COR-L47 (cell line): ENCODE measurements at places on chromosomes 16 and 17.

GRCh38 chr17:62094175-62094574 lies 29.1 kb upstream of the MED13 start:
- no peak for DNase-seq

GRCh38 chr16:10765772-10766171 lies 22.1 kb downstream of the NUBP1 start:
- DNase-seq = no peak

GRCh38 chr17:50883850-50884438 lies 17.8 kb upstream of the TOB1 start:
- DNase-seq = no peak

GRCh38 chr17:4509923-4510617 lies 11.4 kb downstream of the SPNS2 start:
- DNase-seq = no peak

DNA sequence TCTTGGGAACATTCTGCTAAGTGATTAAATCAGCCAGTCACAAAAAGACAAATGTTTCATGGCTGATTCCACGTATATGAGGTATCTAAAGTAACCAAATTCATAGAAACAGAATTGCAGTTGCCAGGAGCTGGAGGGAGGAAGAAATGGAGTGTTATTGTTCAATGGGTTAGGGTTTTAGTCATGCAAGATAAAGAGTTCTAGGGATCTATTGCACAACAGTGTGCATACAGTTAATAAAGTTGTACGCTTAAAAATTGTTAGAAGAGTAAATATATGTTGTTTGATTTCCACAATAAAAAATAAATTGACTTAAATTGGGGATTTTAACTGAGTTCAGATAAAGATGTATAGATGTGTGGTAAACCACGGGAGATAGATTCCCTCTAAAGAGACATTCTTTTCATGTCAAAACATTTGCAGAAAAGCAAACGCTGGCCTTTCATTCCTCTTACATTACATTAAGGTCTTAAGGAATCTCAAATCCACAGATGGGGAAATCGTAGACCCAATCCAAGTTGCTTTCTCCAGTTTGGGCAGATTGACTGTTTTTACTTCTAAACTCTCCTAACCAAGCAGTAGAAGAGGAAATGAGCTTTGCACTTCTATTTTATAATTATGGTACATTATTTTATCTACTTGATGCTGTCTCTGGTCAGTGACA lies 4.6 kb downstream of the PRDM7 start:
- no peak for DNase-seq

DNA sequence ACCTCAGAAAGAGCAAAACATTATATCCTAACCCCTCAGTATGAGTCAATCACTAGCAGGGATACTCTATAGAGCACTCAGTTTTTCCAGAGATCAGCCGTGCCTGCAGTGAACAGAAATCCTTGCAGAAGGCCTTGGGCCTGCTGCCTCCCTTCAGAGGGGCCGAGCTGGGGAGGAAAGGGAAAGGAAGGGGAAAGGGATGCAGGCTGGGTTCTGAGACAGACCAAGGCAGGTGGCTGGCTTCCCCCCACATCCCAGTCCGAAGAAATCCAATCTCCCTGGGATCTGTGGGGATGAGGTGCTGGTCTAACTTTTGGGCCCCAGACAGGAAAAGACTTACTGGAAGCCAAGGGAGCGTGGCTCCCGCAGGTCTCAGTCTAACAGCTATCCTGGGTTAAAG lies 25.3 kb downstream of the SRL start:
- no peak for DNase-seq

- no peak for DNase-seq
Observed at GRCh38 chr16:27973678-27974077, 89.8 kb downstream of the GSG1L start.

GRCh38 chr17:19005137-19005773 lies 691 bp upstream of the FAM83G start:
- no peak for DNase-seq

- DNase-seq = no peak
Observed at GRCh38 chr17:80236911-80237310, 16.7 kb downstream of the SLC26A11 start.

GRCh38 chr17:41763327-41763726 lies 23.2 kb downstream of the JUP start:
- DNase-seq = no peak

DNA sequence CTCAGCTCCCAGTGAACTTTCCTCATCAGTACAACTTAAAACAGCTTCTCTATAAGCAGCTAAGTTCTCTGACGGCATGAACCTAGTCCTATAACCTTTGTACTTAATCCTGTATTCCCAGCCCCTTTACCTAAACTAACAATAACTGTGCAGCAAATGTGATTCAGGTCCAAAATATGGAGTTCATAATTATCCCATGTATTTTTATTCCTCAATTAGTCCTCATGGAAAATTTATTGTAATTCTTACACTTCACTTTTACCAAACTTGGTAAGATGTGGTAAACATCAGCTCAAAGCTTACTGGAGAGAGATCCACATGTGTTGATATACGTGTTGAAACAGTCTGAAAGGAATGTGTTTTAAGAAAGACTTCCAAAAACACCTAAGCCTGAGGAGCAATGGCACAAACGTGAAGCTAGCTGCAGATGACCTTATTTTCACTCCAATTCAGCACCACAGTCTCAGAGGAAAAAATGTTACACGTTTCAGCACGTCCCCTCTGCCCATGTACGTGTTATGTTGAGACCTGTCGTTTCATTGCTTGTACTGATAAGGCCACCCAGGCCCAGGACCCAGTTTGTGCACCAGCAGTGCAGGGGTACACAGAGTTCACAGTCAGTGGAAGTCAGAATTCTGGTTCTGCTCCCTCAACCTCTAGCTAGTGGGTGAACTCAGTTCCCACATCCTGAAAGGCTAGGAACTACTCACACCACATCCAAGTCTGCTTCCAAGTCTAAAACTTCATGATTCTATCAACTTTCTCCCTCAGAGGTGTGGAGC lies 7.1 kb downstream of the USP31 start:
- DNase-seq = no peak

GRCh38 chr17:32141679-32142037 lies 644 bp upstream of the RHOT1 start:
- no peak for DNase-seq

GRCh38 chr17:35094902-35095301 lies 24.8 kb downstream of the RAD51D start:
- no peak for DNase-seq

DNA sequence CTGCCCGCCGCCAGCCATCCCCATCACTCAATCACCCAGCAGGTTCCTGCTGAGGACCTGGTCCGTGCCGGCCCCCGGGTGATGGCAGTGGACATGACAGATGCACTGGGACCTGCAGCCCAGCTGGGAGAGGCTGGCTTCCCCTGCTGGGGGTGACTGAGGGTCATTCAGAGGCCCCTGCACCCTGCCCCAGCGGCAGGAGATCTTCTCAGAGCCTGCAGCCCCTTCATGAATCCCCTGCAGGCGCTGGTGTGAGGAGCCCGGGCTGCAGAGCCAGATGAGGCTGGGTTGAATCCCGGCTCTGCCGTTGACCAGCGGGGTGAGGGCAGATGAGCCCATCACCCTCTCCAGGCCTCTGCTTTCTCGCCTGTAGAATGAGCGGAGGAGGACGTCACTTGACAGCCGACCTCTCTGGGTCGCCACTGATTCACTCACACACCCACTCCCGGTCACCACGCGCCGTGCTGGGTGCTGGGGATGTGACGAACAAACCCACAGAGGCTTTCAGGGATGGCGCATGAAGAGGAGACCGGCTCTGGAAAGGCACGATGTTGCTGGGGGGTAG lies 95.2 kb upstream of the CIBAR2 start:
- no peak for DNase-seq

DNA sequence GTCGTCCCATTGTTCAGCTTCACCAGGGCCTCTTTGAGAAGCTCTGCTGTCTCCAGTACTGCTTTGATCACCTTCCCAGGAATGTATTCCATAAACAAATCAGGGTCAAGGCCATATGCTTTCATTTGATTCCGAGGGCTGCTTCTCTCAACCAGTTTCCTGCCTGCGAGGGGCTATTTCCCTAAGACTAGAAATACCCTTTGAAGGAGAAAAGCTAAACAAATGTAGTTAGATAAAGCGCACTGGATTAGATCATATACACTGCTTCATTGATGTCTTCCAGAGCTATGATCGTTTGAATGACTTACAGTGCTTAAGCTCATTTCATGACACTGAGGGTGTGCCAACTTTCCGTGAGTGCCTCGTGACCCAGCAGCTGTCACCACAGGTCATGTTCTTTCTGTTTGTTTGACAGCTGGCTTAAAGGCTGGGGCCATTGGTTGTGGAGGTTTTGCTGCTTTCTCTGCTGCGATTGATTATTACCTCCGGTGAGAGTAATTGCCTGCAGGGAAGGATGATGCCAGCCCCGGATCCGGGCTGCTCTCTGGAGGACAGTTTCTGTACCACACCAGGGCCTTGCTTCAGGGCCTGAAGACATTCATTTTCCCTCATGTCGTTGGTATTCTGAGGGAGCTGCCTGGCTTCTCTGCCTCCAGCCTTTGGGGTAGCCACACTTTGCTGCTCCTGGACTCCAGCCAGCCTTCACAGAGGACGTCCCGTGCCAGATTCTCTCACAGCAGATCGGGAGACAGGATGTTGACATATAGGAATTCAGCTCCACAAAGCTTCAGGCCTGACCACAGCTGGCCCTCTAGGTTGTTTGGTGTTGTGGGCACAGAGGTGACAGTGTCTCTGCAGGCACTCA lies 3.9 kb downstream of the TIMM22 start:
- no peak for DNase-seq

- DNase-seq = no peak
Observed at GRCh38 chr16:324451-325334, 27.8 kb downstream of the AXIN1 start.

DNA sequence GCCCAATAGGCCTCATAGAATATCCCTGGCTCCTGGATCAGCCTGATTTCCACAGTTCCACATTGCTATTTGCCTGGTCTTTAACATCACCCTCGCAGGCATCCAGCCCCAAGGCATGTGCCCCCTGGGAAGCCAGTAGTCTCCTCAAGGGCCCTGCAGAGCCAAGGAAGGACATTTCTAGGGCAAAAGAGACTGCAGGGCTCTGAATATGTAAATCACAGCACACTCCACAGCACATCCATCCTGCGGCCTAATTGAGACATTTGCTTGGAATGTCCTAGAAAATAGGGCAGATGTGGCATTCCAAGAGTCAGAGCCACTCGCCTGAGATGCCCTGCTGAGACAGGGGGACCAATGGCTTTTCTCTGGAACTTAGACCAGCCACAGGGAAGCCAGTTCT lies 11.4 kb upstream of the C16orf78 start:
- DNase-seq = no peak

DNA sequence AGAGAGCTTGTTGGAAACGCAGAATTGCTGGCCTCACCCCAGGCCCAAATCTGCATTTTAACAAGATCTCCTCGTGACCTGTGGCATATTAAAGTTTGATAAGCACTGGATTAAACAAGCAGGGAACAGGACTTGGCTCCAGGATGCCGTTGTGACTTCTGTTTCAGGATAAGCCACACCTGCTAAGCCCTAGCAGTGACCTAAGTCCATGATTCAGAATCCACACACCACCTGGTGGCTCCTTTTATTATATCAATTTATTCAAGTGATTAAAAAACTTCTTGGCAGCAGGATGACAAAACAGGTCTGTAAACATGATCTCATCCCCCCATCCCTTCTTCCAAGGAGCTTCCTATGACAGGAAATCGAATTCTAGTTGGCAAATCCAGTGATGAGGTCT lies 9.1 kb downstream of the NAGPA start:
- DNase-seq = peak; percentile 55

DNA sequence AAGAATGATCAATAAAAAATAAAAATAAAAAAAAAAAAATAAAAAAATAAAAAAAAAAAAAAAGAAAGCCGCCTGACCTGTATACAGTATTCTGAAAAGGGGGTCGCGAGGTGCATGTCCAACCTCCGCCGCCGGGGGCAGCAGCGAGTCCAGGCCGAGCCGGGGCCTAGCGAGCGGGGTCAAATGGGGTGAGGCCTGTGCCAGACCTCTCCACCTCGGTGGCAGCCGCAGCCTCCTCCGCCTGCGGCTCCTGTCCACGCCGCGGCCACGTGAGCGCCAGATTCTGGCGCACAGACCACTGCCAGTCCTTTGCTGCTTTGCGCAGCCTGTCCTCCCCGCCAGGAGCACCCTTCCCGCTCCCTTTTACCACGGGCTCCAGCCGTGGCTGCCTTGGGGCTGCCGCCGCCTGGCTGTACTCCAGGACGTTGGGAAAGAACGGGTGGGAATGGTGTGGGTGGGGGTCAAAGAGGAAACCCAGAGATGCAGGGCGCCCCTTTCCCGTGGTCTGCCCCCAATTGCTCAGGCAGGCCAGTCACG lies 2.4 kb upstream of the BCKDK start:
- no peak for DNase-seq

GRCh38 chr17:80468242-80468641 lies 8.2 kb downstream of the NPTX1 start:
- DNase-seq = no peak

GRCh38 chr17:75147878-75148546 lies 6.3 kb downstream of the JPT1 start:
- DNase-seq = no peak

GRCh38 chr17:39144416-39144840 lies 7.0 kb downstream of the PLXDC1 start:
- peak; percentile 50 for DNase-seq

- no peak for DNase-seq
Observed at GRCh38 chr17:32467949-32468348, 18.8 kb upstream of the CDK5R1 start.

DNA sequence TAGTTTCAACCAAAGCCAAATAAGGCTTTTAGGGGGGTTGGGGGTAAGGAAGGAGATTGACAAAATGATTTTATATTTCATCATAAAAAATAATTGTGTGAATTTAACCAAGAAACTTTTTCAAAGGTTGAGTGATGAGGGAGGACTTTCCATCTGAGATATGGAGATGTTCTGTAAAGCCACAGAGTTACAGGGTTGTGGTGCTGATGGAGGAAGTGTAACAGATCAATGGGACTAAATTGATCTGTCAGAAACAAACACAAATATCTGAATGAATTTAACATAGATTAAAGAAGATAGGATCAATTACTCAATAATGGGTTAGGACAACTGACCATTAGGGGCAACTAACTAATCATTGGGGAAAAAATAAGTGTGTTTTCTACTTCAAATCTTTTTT lies 14.2 kb upstream of the PIK3R5 start:
- DNase-seq = no peak

DNA sequence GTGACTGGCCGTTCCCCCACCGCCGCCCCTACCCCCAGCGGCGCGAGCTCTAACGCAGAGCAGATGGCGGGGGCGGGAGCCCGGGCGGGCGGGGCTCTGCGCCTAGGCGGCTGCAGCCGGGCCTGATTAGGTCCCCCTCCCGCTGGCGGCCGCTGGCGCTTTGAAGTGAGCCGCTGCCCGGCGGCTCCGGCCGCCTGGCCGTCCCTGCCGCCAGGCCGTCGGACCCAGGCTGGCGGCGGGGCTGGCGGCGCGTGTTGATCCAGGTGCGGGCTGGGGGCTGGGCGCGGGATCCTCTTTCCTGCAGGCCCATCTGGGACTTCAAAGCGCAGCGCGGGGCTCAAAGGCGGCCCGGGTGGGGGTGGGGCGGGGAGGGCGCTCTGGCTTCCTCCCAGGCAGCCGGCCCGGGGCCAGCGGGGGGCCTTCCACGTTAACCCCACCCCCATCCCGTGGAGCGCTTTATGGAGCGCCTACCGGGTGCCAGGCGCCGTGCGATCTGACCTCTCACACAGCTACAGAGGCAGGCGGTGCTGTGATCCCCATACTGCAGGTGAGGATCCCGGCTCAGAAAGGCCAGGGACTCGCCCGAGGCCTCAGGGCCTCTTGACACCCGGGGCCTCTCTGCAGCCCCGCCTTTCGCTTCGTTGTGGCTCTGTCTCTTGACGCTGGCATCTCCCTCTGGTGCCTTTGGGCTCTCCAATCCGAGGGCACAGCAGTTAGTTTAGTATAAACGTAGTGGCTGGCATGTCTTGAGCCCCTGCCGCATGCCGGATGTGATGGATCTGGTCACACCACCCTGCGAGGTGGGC lies 80.0 kb upstream of the NKD1 start:
- DNase-seq = peak; percentile 68

GRCh38 chr16:66728117-66728787 lies 23.2 kb downstream of the DYNC1LI2 start:
- DNase-seq = peak; percentile 67
